Mesendoderm (in vitro differentiated cells): ENCODE measurements at places on chromosomes 3 and 15.

GRCh38 chr3:39275052-39275451, 4.8 kb downstream of the CX3CR1 start:
- no peak overlapping the region for H3K27ac ChIP-seq
- H3K27me3 ChIP-seq, result no peaks in the 10 kb centered on the region
- H3K4me3 ChIP-seq, result no peak overlapping the region
- H3K36me3 ChIP-seq, result no peaks in the 10 kb centered on the region
- H3K4me1 ChIP-seq, result no peaks in the 10 kb centered on the region
- DNase-seq, result peak; percentile 11

DNA sequence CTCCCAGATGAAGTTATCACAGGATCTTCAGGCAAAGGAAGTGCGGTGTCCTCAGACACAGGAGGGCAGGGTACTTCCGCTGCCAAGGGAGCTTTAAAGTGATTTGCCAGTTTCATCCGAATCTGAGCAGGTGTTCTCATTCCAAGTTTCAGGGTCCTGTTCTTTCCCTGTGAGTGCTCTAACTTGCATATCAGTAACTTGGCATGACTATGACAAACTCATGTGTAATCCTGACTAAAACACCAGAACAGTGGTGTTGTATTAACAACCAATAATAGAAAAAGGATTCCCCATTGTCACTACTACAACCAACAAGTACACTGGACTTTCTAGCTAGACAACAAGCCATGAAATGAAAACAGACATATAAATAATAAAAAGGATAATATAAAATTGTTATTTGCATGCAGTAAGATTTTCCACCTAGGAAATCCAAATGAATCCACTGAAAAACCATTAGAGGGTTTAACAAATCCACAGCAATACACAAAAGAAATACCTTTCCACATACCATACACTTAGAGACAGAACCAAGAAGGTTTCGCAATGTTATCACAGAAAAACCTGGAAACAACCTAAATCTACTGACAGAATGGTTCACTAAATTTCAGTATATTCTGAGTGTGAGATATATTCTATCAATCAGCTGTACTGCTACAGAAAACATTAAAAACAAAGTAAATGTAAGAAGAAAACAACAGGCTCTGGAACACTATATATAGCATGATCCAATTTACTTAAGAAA, 40.9 kb upstream of the RPL35A start:
- H3K4me1 ChIP-seq, result no peaks in the 10 kb centered on the region
- no peaks in the 10 kb centered on the region for H3K36me3 ChIP-seq
- no peaks in the 10 kb centered on the region for H3K27me3 ChIP-seq
- H3K27ac ChIP-seq, result no peak overlapping the region

GRCh38 chr3:182809531-182809930, 16.2 kb downstream of the ATP11B start:
- no peaks in the 10 kb centered on the region for H3K27me3 ChIP-seq
- H3K36me3 ChIP-seq, result no peaks in the 10 kb centered on the region
- peaks cover 2% of the 10 kb centered on the region for H3K4me1 ChIP-seq
- DNase-seq, result no peak
- H3K27ac ChIP-seq, result no peak overlapping the region

GRCh38 chr15:41631880-41632470, 28.2 kb upstream of the MGA start:
- no peaks in the 10 kb centered on the region for H3K27me3 ChIP-seq
- peaks cover 12% of the 10 kb centered on the region for H3K4me1 ChIP-seq
- no peak overlapping the region for H3K27ac ChIP-seq
- H3K36me3 ChIP-seq, result no peaks in the 10 kb centered on the region

- H3K4me3 ChIP-seq, result no peak overlapping the region
- no peaks in the 10 kb centered on the region for H3K27me3 ChIP-seq
- no peak overlapping the region for H3K27ac ChIP-seq
- no peak for DNase-seq
These were observed 2.1 kb upstream of the USP4 start for GRCh38 chr3:49341996-49342395.

GRCh38 chr15:38389924-38390542, 63.9 kb upstream of the FAM98B start:
- no peak overlapping the region for H3K4me3 ChIP-seq
- no peaks in the 10 kb centered on the region for H3K27me3 ChIP-seq
- DNase-seq, result peak; percentile 70
- H3K27ac ChIP-seq, result no peak overlapping the region
- no peaks in the 10 kb centered on the region for H3K36me3 ChIP-seq

DNA sequence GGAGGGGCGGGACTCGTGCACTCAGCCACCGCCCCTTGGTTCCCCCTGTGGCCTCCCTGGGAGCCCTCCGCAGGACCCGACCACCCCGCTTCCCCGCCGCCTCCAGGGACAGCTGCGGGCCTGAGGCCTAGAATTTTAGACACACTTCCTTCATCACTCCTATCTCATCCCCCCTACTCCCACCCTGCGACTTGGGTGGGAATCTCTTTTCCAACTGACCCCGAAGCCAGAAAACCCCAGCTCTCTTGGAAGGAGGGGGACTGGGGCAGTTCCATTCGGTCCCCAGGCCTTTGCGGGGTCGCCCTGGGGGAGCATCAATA, 289 bp upstream of the TFDP2 start:
- no peak overlapping the region for H3K4me3 ChIP-seq
- no peaks in the 10 kb centered on the region for H3K36me3 ChIP-seq
- no peak overlapping the region for H3K27ac ChIP-seq
- no peaks in the 10 kb centered on the region for H3K27me3 ChIP-seq
- H3K4me1 ChIP-seq, result no peaks in the 10 kb centered on the region

GRCh38 chr15:59017449-59017848, 30.0 kb downstream of the RNF111 start:
- no peak overlapping the region for H3K27ac ChIP-seq
- H3K4me1 ChIP-seq, result peaks cover 2% of the 10 kb centered on the region
- no peaks in the 10 kb centered on the region for H3K27me3 ChIP-seq
- no peaks in the 10 kb centered on the region for H3K36me3 ChIP-seq
- no peak overlapping the region for H3K4me3 ChIP-seq

DNA sequence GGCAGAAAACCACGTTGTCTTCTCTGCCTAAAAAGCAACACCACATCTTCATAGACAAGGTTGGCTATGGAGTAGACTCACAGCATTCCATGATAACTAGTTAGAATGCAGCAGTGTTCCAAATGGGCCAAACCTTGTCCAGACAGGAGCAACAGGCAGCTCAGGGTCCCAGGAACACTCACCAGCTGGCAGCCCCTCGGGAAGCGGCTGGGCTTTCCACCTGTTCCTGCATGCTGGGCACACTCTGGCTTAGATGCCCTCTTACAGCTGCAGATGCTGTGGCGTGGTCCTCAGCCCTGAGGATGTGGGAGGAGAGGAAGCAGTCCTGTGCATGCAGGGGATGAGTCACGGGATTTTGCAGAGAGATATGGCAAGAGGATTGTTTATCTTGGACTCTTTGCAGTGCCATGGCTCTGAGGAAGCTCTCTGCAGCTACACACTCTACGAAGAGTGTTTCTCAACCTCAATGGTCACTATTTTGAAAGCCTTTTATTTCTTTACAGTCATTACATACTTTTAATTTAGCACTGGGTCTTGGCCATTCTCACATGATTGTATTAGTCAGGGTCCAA, 11.3 kb downstream of the NRROS start:
- H3K27me3 ChIP-seq, result no peaks in the 10 kb centered on the region
- H3K27ac ChIP-seq, result no peak overlapping the region
- H3K4me3 ChIP-seq, result no peak overlapping the region
- DNase-seq, result no peak

DNA sequence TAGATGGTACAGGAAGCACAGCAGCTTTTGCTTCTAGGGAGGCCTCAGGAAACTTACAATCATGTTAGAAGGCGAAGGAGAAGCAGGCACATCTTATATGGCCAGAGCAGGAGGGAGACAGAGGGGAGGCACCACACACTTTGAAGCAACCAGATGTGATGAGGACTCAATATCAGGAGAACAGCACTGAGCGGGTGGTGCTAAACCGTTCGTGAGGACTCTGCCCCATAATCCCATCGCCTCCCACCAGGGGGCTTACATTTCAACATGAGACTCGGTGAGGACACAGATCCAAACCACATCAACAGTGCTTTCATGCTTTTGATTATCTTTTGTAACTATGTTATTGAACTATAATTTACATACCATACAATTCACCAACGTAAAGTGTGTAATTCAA, 7.6 kb upstream of the TMEM44 start:
- H3K4me3 ChIP-seq, result no peak overlapping the region
- H3K36me3 ChIP-seq, result peaks cover 3% of the 10 kb centered on the region
- no peak overlapping the region for H3K27ac ChIP-seq
- peak; percentile 62 for DNase-seq
- no peaks in the 10 kb centered on the region for H3K4me1 ChIP-seq
- no peaks in the 10 kb centered on the region for H3K27me3 ChIP-seq

- no peak overlapping the region for H3K27ac ChIP-seq
- H3K4me3 ChIP-seq, result no peak overlapping the region
- H3K27me3 ChIP-seq, result peaks cover 68% of the 10 kb centered on the region
- no peak for DNase-seq
- H3K4me1 ChIP-seq, result no peaks in the 10 kb centered on the region
These were observed 45.5 kb downstream of the ZIC4 start for GRCh38 chr3:147360646-147361453.

GRCh38 chr3:74832925-74833324, 218.5 kb upstream of the CNTN3 start:
- H3K27ac ChIP-seq, result no peak overlapping the region
- H3K36me3 ChIP-seq, result no peaks in the 10 kb centered on the region
- H3K4me1 ChIP-seq, result no peaks in the 10 kb centered on the region
- peak; percentile 57 for DNase-seq
